Left renal pelvis (tissue), 4 donors: ENCODE measurements at places on chromosomes 2 and 18.

DNA sequence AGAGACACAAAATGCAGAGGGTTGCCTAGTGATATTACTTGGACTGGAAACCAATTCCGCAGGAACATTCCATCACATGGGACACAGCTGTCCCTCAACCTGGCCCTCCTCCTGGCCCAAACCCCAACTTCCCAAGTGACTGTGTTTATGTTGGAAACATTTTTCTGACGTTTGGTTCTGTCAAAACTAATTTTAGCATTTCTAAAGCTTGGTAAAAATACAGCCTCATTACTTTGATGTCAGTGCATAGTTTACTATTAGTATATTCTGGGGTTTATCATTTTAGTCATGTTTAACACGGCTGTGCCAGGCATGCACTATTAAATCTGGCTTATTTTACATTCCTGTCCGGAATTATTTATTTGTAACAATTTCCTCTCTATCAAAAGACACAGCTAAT, 69.9 kb downstream of the GLI2 start:
- no peak for DNase-seq

- no peak for DNase-seq
These were observed 70.2 kb upstream of the DAPL1 start for GRCh38 chr2:158724803-158725381.

- no peak for DNase-seq
These were observed 48.2 kb downstream of the LONRF2 start for GRCh38 chr2:100274076-100274475.

DNA sequence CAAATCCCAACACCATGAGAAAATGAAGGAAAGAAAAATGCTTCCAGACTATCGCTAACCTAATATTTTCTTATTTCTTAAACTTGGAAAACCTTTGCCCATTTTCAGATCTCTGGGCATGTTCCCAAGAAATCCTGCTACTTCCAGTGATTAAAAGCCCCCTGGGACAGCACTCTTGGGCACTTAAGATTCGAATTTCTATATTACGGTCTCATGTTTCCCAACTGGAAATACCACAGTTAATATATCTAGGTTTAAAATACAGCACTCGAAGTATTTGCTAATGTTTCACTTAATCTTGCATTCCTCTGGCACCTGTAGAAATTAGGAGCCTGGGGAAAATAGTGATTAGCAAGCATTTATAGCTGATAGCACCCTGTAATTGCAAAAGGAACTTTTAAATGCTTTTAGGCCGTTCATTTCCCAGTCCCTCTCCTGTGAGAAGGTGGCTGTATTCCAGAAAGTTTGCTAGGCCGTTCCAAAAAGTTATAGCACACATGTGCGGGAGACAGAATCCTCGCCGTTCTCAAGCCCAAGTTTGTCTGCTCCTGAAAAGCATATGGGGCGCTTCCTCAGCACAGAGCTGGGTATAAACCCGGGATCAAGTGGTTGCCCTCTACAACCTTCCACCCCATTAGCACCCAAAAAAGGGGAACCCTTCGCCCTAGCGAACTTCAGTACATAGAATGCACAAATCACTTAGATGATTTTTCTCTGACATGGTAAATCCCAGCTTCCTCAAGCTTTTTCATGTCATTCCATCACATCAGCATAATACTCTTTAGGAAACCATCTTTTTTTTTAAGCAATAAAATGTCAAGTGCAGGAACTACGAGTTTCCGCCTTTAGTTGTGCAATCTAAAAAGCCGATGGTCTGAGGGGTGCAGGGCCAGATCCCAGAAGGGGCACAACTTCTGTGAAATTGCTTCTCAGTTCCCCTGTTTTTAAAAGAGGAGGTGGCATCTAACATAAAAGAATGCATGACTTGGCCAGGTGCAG, 60.6 kb downstream of the DIPK1C start:
- no peak for DNase-seq

DNA sequence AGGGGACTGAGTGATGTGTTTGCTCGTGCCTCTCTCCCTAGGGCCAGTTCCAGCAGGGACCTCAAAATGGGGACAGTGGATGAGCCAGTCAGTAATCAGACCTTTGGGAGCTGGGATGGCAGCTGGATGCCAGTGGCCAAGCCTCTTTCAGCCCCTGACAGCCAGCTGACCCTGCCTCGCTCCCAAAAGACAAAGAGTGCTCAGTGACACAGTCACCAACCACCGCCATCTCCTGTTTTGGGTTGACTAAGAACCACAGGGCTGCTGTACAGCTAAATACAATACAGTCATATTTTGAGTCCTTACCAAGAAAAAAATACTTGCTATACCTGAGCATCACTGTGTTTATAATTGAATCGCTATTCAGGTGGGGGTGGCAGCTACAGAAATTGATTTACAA, 75.7 kb downstream of the POU3F3 start:
- DNase-seq, result no peak

DNA sequence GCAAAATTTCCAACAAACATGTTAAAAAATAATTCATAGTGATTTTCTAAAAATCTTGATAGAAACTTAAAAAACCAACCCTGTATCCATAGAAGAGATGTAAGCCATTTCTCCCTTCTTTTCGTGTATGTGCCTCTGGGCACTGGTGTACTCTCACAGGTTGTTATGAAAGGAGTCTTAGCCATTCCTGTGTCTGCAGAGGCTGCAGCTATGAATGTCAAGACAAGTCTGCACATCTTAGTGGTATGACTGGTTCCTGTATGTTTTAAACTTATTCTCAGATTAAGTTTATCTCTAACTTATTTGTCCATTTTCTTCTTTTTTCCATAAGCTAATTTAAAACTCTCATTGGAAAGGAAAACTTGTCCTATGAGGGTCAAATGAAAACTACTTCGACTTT, 84.0 kb downstream of the DPP4 start:
- no peak for DNase-seq

DNA sequence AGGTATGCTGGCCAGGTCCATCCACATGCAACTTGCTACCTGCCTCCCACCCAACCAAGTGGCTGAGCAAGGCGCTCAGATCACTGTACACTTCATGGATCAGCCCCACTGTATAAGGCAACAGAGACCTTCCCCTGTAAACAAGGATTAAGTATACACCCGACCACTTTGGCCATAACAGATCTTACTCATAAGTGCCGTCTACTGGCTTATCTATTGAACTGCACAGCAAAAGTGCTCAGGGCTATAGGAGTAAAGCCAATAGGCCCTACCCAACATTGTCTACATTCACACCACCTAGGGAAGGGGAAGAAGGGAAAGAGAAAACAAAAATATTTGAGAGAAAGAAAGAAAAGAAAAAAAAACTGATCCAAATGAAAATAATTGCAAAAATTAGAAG, 663.9 kb upstream of the LRRTM1 start:
- no peak for DNase-seq

- DNase-seq, result no peak
These were observed 558 bp downstream of the FBXO41 start for GRCh38 chr2:73283545-73284295.

- no peak for DNase-seq
These were observed 216.4 kb downstream of the NR4A2 start for GRCh38 chr2:156116113-156116512.

GRCh38 chr2:232315049-232315922, 63.3 kb upstream of the ALPP start:
- DNase-seq, result no peak

DNA sequence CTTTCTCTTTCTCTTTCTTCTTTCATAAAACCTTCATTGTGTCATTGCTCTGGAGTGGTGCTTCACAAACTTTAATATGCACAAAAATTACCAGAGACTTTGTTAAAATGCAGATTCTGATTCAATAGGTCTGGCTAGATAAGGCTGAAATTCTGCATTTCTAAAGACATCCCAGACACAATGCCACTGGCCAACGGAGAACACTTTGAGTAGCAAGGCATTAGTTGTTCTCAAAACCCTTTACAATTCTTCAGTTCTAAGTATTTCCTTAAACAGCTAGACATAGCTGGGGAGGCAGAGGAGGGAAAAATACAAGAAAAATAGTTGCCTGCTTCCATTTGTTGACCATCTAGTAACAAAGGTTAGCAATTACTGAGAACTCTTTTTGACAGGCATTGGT, 101.8 kb upstream of the PIK3C3 start:
- DNase-seq, result no peak

DNA sequence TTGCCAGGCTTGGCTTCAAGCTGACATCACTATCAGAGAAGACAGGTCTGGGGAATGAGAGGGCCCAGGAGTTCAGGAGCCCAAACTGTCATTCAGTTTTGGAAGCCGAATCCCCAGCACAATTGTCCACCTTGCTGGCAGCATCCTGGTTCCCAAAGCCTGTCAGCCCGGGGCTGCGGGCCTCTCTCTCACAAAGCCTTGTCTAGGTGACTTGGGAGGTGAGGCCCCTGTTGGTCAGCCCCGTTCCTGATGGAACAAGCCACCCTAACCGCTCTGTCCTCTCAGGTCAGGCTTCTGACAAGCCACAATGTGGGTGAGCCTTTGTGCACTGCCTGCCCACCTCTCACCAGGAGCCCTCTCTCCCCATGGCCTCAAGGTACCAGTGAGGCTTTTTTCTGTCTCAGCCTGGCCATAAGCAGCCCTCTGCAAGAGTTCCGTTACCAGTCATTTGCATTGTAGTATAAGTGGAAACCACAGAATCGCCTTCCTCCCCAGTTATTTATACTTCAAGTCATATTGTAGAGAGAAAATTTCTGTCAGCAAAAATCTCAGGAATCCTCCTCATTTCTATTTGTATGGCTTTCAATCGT, 100.6 kb downstream of the MSH2 start:
- DNase-seq, result no peak

DNA sequence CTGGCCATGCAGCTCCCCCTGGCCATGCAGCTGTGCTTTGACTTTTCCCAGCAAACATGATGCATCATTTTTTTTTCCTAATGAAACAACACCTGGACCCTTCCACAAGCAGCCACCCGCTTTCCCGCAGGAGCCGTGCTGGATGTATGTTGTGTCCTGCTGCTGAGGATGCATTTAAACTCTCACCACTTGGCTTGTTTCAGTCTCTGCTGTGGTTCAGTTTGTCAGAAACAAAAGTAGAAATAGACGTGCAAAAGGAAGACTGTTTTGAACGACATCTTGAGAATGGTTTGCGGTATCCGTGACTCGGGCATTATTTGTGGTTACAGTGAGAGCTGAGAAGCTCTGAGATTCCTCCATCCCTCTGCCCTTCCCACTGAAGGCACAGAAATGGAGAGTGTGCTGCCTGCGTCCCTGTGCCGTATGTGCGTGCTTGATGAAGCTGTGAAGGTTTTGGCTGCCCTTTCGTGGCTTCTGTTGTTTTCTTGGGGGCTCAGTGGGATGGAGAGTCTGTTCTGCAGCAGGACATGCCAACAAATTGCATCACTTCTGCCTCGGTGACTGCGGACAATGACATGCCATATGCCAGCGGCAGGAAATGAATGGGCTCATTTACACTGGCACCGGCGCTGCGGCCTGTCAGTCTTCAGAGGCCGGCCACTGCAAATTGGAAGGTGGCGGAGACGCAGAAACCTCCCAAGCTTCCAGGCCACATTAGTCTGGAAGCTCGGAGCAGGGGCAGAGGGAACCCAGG, 417.7 kb upstream of the SALL3 start:
- no peak for DNase-seq

GRCh38 chr2:219433666-219434467, 776 bp upstream of the SPEG start:
- no peak for DNase-seq

DNA sequence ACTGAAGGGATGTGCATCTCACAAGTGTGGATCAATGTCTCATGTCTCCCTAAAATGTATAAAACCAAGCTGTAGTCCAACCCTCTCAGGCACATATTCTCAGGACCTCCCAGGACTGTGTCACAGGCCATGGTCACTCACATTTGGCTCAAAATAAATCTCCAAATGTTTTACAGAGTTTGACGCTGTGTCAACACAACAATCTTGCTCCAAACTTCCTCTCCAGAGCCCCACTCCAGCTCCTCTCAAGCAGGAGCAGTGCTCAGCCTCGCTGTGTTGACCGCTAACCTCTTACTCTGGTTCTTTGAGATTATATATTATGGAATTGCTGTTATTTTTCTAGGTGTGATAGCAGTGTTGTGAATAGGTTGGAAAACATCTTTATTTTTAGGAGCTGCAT, 56.2 kb downstream of the CYP27C1 start:
- DNase-seq, result no peak

DNA sequence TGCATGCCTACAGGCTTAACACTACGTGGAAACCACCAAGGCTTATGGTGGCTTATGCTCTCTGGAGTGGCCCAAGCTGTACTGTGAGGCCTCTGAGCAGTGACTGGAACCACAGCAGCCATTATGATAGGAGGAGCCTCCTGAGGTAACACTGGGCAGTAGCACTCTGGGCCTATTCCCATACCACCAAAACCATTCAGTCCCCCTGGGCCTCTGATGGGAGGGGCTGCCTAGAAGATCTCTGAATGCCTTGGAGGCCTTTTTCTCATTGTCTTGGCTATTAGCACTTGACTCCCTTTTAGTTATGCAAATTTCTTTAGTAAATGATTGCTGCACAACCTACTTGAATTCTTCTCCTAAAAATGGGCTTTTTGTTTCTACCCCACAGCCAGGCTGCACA, 985.0 kb downstream of the DPP10 start:
- no peak for DNase-seq

GRCh38 chr2:207513551-207514257, 16.1 kb upstream of the CREB1 start:
- no peak for DNase-seq

- DNase-seq, result no peak
These were observed 537.6 kb downstream of the THSD7B start for GRCh38 chr2:137302957-137303356.

DNA sequence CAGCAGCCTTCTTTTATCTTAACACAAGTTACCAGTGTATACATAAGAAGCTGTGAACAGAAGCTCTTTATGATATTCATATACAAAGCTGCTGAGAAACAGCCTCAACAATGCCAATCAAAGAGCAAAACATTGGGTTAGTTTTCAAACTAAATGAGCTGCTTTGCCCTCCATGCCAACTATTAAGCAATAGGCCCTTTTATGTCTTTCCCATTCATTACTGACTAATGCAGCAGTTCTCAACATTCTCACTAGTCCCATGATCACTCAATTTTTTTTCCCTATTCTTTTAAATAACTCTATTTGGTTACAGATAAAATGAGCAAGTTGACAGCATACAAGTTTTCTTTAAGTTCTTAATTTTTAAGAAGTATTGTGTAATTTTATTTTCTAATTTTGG, 57.9 kb upstream of the FRZB start:
- no peak for DNase-seq

DNA sequence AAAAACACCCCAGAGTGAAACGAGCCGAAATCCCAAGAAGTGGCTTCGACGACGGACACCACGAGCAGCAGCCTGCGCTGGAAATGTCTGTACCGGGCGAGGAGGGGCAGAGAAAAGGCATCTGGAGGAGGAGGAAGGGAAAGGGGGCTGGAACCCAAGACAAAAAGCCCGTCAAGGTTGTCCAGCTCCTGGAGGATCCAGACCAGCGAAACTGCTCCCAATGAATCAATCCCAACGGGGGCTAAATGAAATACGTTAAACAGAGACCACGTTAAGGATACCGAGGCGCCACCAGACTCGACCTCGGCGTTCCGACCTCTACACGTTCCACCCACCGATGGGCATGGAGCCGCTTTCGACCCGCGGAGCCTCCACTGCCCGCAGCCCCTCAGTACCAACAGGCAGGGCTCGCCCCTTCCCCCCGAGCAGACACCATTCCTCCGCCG, 400 bp downstream of the CCDC88A start:
- DNase-seq, result no peak

GRCh38 chr2:24675338-24675737, 117.9 kb downstream of the PTRHD1 start:
- no peak for DNase-seq
